ENCODE measurements at places on chromosomes 12 and 14.

- peak; percentile 5 for DNase-seq
Observed at GRCh38 chr12:110699591-110700445, 10.9 kb upstream of the HVCN1 start.

- no peak for DNase-seq
Observed at GRCh38 chr14:33922125-33922524, 28.7 kb downstream of the EGLN3 start.

- DNase-seq = no peak
Observed at GRCh38 chr12:68319988-68320623, 12.1 kb downstream of the MDM1 start.

GRCh38 chr12:12331244-12331771, 18.7 kb downstream of the MANSC1 start:
- no peak for DNase-seq

- DNase-seq = no peak
Observed at GRCh38 chr14:49191380-49191779, 394.8 kb downstream of the RPS29 start.

- no peak for DNase-seq
Observed at GRCh38 chr14:59695198-59695597, 118.6 kb upstream of the CCDC175 start.

GRCh38 chr12:12965836-12966235, 13.9 kb upstream of the GPRC5D start:
- DNase-seq = no peak

- no peak for DNase-seq
Observed at GRCh38 chr12:70078161-70078560, 165.1 kb upstream of the CNOT2 start.

DNA sequence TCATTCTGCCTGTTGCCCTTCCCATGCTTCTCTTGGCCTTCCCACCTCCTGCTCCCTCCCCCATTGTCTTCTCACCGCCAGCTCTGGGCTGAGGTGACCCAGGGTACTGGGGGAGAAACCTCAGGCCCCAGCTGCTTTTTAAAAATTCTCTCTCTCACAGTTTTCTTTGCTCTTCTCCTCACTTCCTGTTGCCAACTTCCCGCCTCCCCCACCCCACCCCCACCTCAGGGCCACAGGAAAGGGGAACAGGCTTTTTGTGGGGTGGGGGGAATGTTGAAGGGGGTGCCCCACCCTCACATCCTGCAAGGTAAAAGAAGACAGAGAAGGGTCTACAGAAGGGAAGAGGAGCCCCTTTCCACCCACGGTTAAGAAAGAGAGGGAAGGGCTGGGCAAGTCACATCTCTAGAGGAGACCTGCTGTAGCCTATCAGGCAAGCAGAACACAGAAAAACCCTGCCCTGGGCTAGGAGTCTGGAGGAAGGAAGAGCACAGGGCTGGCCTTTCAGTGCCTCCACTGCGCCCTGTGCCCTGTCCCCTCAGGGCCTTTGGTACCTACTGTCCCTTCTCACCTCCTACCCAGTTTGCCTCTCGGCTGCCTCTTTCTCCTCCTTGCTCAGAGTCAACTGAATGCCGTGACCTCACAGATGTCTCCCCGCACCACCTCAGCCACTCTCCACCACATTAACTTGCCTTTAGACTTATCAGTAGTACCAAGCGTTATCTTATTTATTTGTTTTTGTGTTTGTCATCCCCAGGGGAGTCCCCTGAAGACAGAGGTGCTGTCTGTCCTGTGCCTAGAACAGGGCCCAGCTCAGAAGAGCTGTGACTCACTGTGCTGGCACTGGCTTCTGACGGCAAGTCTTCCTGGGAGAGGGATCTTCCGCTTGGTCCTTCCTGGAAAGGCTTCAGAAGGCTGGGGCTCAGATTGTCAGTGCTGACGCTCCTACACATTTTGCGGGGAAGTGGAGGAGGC, 1.7 kb downstream of the ARHGAP9 start:
- no peak for DNase-seq

DNA sequence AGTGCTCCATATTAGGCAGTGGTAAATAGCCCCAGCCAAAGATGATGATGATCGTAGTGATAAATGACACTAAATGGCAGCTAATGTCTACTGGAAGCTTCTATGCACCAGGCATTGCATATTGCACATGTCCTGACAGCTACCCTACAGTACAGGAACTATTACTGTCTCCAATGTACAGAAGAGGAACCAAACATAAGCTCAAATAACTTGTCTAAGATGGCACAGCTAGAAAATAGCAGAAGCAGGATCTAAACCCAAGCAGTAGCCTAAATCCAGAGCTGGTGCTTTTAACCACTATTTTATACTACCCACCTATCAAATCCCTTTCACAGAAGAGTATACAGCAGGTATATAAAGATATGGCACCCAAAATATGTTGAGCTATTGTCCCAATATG, 28.9 kb downstream of the ESR2 start:
- no peak for DNase-seq

GRCh38 chr14:102928412-102929240, 6.2 kb downstream of the AMN start:
- no peak for DNase-seq

- DNase-seq = no peak
Observed at GRCh38 chr12:57983146-57983857, 41.9 kb downstream of the ATP23 start.
